Right lobe of liver (tissue), 6 donors: ENCODE measurements at places on chromosomes 2 and 18.

DNA sequence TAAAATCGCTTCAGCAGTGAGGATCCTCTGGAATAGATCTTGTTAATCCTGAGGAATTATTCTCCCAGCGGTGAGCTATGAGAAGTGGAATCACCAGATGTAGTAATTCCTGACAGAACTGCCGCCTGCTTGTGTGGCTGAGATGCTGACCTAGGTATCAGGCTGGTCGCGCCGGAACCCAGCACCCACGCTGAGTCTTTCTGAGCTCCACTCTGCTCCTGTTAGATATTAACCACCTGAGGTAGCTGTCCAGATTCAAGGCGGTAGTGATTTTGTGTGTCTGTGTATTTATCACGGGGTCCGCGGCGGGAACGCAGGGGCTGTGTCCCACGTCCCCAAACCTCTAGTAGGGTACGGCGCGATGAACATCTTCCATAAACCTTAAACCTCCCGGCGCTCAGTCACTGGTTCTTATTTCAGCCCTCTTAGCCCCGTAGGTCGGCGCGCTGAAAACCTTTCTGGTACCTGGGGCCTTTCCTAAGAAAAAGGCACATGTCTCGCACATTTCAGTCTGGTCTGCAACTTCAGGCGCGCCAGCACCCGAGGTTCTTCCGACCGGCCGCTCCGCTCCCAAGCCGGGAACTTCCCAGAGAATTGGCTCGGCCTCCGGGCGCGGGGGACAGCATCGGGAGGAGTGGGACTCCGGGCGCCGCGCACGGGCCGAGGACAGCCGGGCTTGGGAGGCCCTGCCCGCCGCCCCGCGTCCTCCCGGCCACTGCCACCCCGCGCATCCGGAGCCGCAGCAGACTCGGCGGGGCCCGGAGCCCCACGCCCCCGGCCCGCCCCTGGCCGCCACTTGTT, 542 bp upstream of the CNNM3 start:
- peak; percentile 75 for DNase-seq

DNA sequence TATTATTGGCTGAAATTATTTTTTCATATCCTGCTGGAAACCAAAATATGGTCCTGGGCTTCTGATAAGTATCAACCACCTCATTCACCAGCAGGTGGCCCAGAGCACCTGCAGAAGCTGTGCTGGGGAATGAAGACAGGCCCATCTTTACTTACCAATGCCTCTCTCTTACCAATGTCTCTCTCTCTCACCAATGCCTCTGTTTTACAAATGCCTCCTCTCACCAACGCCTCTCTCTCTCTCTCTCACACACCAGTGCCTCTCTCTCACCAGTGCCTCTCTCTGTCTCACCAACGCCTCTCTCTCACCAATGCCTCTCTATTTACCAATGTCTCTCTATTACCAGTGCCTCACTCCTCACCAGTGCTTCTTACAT, 2.3 kb upstream of the MAL start:
- DNase-seq, result no peak

DNA sequence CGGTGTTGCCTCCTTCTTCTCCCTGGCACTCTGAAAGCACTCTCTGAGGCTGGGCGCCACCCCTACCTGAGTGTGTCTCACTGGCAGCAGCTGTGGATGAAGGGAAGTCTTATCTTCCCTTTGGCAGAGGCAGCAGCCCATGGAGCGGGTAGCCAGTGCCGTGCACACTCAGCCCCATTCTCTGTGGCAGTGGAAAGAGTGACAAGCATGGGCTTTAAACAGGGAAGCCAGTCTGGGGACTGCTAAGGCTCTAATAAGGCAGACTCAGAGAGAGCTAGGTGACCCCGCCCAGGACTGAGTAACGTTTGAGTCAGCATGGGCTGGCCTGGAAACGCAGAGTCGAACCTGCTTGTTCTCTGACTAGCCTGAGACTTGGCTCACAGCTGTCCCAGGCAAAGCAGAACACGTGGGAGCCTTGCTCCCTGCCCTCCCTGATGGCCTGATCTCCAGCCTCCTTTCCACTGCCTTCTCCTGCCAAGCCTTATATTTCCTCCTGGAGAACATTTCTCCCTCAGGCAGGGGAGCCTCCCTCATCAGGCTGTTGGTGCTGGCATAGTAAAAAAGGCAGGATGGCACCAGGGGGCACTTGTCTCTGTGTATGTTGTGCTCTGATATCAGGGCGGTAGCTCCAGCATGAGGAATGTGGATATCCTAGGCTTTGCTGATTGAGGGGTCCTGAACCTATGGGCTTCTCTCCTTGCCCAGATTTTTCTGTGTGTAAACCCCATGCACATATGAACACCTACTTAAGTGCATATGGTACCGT, 93.9 kb upstream of the LGALSL start:
- DNase-seq, result peak; percentile 59

- no peak for DNase-seq
Observed at GRCh38 chr2:139079311-139079710, 299.1 kb upstream of the NXPH2 start.

DNA sequence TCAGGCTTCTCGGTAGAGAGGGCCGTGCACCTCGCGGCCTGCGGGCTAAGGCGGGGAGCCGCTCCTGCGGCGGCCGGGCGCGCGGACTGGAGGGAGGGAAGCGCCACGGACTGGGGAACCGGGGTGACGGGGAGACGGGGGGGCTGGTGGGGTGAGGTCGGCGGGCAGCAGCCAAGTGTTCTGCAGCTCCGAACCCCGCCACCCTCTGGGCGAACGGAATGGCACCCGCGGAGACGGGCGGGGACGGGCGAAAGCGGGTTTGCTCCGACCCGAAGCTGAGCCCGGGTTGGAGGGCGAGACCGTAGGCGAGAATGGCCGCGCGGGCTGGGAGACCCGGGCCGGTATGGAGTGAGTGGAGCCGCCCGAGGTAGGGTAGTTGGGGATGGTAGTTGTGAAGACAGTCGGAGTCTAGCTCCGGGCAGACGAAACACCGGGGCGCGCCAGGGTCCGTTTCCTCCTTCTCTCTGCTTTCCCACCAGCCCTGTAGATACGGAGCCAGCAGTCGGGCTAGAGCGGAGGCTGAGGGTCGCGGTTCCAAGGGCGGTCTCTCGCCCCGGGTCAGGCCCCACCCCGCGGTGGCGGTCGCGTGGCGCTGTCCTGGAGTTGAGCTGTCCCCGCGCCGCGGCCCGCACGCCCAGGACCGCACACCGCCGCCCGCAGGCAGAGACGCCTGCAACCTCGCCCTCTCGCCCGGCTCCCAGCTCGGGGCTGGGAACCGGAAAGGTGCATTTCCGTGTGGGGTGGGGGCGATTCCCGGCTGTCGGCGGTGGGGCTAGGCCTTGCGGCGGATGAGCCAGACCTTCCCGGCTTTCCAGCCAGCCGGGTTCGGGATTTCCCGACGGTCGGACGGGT, 160.3 kb upstream of the SIX2 start:
- DNase-seq, result peak; percentile 26

GRCh38 chr18:75200605-75201280, 8.2 kb downstream of the PTGR3 start:
- no peak for DNase-seq

- peak; percentile 70 for DNase-seq
Observed at GRCh38 chr2:25041307-25041927, 459 bp upstream of the EFR3B start.

DNA sequence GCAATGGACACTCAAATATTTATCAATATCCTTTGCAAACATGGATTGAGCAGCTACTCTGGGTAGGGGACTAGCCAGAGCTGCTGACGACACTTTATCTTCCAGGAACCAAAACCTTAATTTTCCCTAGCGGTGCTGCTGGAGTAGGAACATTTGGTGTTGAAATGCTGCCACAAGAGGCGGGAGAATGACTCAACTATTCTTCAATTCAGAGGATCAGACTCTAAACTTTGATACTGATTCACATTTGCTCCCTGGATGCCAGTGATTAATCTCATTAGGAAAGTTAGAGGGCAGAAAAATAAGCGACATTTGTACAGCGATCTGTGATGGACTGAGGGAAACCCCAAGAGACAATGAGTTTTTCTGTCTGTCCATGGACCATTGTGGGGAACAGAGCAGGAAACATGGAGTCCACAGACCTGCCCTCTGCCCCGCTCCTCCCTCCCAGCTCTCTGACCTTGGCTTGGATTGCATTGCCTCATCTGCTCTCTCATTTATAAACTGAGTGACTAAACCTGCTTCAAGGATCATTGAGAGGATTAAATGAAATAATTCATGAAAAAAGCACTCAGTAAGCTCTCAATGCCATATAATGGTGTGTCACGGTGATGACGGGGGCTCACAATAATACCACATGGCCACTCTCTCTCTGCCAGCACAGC, 12.6 kb upstream of the EPB41L3 start:
- no peak for DNase-seq

GRCh38 chr2:110874453-110875383, 142.3 kb downstream of the ACOXL start:
- DNase-seq, result no peak

DNA sequence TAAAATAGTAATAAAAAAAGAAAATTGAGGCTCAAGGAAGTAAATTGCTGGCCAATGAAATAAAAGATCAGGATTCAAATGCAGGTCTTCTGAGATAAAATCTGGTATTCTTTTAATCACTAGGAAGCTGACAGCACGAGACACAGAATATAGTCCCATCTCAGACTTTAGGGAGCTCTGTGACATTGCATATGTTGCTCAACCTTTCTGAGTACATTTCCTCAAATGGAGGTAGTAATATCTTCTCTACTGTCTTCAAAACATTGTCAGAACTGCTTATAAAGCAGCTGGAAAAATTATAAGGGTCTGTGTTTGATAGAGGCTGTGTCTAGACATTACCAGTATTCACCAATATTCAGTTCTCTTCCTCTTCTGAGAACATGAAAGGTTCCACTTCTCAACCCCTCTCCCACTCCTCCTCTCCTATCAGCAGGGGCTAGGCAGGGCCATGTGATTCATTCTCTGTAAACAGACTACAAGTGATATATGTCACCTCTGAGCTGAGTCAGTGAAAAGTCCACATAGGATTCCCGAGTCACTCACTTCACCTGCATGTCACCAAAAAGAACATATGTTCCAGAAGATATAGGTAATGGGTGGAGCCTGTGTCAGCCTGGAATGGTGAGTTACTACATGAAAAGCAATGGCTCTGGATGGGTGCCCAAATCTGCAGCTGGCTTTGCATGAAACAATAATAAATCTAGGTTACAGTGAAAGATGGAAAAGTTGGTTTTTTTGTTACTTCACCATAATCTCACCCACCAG, 7.1 kb downstream of the KCNE4 start:
- DNase-seq, result no peak

- DNase-seq, result no peak
Observed at GRCh38 chr2:204706939-204707338, 161.7 kb downstream of the PARD3B start.

DNA sequence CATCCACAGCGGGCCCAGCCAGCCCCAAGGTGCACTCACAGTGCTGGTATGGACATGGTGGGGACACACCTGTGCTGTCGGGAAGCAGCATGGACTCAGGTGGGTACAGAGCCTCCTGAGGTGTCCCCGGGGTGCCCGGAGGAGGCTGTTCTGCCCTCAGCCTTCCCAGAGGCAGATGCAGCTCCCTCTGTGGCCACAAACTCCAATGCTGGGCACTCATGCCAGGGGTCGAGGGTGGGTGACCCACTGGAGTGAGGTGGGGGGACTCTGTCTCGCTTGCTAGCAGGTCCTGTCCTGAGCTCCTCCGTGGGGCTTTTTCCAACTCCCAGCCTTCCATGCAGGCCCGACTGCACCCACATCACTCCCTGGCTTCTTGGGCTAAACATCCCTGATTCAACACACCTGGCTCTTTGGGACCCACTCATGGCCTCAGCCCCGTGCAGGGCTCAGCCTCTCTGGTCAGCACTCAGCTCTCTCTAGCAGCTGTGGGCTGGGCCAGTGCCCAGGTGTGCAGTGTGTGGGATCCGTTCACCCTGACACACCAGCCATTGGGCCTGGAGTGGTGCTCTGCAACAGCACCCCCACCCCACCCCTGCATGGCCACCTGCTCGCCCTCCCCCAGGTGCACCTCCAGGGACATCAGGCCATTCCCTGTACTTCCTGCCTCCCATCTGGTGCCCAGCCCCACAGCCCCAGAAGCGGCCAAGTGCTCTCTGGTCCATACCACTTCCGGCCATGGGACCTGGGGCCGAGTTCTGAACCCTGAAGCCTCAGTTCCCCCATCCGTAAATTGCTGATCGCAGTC, 16.0 kb downstream of the RAMP1 start:
- DNase-seq, result no peak

DNA sequence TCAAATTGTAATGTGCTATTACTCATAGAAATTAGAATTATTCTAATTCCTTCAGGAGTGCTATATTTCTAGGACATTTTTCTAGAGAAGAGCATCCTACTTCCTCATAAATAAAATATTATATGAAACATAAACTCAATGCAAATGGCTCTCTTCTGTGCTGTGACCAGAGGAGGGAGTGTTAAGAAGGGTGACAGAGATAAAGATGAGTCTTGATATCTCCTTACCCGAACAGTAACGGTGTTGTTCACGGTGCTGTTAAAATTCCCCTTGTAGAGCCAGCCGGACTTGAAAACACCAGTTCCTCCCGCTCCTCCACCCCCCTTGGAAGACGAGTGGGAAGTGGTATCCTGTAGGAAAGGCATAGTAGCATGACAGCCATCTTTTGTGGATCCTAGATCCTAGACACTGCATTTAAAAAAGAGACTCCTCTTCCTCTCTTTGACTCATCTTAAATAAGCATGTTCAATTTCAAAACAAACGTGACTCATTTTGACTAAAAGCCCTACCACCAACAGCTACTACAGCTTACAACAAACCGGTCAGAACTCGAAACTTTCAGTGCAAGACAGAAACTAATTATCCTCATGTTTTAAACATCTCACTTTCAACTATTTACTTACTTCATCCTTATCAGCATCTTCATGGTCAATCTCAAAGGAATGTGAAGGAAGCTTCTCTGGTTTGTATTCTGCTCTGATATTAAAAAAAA, 156.3 kb downstream of the DOCK10 start:
- no peak for DNase-seq

DNA sequence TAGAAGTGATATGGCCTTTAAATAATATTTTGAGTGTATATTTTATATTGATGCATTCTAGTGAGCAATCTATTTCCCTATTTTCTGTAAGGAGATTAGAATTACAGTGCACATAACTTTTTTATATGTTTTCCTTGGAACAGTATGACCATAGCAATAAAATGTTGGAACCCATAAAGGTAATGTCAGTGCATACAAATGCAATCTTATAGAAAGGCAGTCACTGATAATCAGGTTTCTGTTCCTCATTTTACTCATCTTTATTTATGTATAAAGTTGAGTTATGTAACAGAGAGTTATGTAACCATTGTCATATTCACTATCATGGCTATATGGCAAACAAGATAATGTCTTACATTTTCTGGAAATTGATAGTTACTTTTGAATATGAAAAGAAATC, 179.9 kb upstream of the NETO1 start:
- no peak for DNase-seq

GRCh38 chr2:234996069-234996940, 44.5 kb downstream of the SH3BP4 start:
- DNase-seq, result no peak

- DNase-seq, result no peak
Observed at GRCh38 chr2:236073867-236074655, 94.1 kb downstream of the GBX2 start.
